NCI-H460 (cell line): ENCODE measurements at places on chromosomes 5 and 9.

DNA sequence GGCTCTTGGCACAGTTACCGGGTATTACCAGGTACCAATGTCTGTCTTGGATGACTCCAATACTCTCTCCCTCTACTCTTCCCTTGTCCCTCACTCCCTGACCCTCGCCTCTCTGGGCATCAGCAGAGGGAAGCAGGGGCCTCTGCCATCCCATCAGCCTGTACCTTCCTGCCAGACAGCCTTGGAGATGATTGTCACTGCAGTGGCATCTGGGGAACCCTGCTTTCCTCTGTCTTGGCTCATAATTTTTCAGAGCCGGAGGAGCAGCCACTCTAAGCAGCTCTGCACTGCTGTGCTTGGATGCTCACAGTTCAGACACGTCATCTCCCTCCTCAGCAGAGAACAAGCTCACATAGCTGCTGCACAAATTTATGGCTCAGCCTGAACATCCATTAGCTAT, 274.1 kb downstream of the SMARCA2 start:
- DNase-seq = no peak

DNA sequence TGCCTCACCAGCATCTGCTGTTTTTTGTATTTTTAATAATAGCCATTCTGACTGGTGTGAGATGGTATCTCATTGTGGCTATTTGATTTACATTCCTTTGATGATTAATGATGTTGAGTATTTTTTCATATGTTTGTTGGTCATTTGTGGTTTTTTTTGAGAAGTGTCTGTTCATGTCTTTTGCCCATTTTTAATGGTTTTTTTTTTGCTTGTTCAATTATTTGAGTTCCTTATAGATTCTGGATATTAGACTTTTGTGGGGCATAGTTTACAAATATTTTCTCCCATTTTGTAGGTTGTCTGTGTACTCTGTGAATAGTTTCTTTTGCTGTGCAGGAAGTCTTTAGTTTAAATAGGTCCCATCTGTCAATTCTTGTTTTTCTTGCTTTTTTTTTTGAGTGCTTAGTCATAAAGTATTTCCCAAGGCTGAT, 148.1 kb downstream of the NPR3 start:
- no peak for DNase-seq

DNA sequence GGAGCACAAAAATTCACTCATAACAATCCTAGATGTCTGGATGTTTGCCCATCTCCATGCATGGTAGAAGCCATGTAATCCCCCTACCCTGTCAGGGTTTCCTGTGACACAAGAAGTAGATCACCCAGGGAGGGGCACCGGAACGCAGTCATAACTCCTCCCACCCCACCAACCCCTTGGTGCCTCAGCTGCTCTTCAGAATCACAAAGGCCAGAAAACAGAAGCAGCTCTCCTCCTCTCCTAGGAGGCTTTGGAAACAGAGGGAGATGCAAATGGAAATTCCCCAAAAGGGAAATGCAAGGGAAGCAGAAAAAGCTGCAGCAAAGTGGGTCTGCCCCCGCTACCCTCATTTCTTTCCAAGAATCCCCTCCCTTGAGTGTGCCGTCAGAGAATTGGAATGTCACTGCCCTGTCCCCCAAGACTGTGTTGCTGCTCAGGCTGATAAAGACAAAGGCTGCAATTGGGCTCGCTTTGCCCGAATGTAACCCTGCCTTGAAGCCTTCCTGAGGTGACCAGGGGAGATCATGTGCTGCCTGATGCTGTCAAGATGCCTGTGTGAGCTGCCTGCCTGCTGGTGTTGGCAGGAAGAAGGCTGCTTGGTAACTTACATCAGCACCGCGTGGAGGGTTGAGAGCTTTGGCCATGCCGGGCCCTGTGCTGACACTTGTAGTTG, 65.5 kb upstream of the ABCA1 start:
- no peak for DNase-seq

- DNase-seq = no peak
Measured at GRCh38 chr5:61311056-61311610, 20.9 kb upstream of the ZSWIM6 start.

DNA sequence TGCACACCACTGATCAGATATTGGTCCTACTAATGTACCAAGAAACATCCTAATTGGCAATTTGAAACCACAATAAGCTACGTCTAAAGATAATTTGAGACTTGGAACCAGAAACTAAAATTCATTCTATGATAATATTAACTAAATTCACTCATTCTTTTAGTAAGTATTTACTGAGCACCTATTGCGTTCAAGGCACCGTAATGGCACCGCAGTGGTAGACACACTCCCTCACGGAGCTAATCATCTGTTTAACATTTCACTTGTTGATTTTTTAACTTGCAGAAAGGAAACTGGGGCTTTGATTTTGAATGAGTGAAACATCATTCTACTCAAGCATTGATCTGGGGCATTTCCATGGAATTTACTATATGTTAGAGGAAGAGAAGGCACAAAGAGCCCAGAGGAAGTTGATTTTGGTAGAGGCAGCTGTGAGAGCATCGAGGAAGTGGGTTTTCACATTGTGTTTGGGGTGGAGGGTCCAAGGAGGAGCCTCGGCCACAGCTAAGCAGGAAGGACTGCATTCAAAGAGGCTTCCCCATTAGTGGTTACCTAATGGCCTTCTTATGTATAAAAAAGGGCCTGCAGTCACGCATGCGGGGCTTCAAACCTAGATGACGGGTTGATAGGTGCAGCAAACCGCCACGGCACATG, 7.1 kb downstream of the RAPGEF1 start:
- no peak for DNase-seq

- DNase-seq = no peak
Measured at GRCh38 chr5:127938746-127939145, 144.8 kb upstream of the SLC12A2 start.

DNA sequence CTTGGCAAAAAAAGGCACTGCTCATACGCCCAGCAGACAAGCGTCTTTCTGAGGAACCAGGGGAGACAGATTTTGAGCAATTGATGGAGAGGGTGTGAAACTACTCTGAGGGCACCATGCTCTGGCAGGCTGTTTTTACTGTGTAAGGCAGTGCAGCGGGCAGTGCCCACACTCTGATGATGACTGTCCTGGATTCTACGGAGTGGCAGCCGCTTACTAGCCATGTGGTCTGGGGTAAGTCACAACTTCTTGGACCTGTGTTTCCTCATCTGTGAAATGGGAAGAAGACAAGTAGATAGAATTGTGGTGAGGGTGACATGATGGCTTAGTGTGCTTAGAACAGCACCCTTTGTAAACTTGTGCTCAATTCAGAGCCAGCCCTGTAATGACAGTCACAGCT, 38.8 kb downstream of the FABP6 start:
- DNase-seq = no peak

DNA sequence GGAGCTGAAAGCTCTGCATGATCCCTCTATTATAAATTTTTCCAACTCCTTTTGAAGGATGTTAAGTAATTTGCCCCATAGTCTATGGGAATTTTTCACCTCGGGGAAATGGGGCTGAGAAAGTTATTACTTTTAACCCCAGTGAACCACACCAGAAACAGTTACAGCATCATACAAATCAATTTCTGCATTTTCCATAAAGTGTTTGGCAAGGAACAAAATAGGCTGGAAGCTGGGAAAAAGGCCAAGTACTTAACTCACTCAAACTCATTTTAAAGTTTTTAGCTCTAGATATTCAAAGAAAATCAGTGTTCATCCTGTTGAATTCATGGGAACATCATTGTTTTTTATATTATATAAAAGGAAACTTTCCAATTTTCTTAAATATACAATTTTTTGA, 160.9 kb downstream of the SH3GL2 start:
- DNase-seq = no peak

GRCh38 chr5:74174366-74174765, 466.2 kb downstream of the ENC1 start:
- no peak for DNase-seq

- DNase-seq = peak; percentile 4
Measured at GRCh38 chr5:152246401-152246800, 158.7 kb downstream of the NMUR2 start.

- DNase-seq = no peak
Measured at GRCh38 chr5:35160486-35161116, 69.7 kb downstream of the PRLR start.

- no peak for DNase-seq
Measured at GRCh38 chr5:145407300-145408047, 427.7 kb downstream of the PRELID2 start.

- no peak for DNase-seq
Measured at GRCh38 chr5:135467051-135467625, 15.0 kb upstream of the TIFAB start.

GRCh38 chr9:97284798-97285197, 22.7 kb upstream of the CCDC180 start:
- DNase-seq = no peak

DNA sequence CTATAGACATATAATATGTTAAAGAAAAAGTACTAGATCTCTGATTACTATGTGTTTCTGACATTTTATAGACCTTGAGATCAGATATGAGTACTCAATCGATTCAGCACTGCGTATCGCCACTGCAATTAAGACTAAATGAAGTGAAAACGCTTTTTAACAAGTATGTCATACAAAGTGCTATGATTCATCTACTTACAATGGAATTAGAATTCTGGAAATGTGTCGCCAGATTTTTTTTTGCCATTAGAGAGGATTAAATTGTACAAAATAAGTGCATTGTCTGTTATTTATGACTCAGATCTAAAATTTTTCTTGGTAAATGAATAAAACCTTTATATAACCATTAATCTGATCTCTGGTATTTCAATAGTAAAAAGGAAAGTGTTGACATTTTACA, 20.0 kb upstream of the AGGF1 start:
- DNase-seq = no peak

GRCh38 chr5:34584165-34584564, 72.0 kb upstream of the RAI14 start:
- no peak for DNase-seq

GRCh38 chr9:88187631-88188030, 49.4 kb upstream of the SPATA31C2 start:
- no peak for DNase-seq

GRCh38 chr9:76883341-76883855, 22.5 kb downstream of the PRUNE2 start:
- DNase-seq = no peak

GRCh38 chr5:88172847-88173758, 95.5 kb downstream of the TMEM161B start:
- no peak for DNase-seq

- no peak for DNase-seq
Measured at GRCh38 chr9:126663661-126664072, 49.9 kb downstream of the LMX1B start.

DNA sequence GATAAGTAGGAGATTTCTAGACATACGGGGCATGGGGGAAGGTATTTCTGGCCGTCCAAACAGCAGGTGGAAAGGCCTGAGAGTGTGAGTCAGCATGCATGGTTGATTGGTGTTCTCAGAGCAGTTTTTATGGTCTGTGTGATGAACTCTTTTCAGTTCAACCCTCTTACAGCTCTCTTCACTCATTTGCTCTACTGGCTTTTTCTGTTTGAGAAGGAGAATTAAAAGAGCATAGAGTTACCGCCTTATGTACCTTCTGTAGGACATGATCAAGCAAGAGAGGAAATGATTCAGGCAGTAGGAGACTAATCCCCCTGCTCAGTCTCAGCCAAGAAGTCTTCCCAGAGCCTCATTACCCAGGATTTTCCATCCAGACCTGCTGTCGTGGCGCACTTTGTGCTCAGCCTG, 92.4 kb downstream of the PRDM6 start:
- DNase-seq = no peak

DNA sequence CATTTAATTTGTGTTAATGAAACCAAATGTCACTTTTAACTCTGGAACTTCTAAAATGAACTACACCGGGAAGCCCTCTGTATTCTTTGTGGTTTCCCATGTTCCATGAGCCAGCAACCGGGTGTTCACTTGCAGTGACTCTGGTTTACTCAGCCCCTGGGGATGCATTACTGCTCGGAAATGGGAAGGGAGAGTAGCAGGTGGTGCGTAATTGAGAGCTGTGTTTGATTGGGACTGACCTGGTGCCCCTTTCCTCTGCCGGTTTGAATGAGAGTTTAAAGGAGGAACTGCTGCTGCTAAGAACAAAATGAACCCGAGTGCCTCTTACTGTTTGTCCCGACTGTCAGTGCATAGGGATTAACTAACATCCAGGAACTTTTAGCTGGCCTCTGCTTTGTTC, 100.1 kb upstream of the DHFR start:
- DNase-seq = no peak

- DNase-seq = no peak
Measured at GRCh38 chr9:23229890-23230317, 596.1 kb downstream of the ELAVL2 start.

DNA sequence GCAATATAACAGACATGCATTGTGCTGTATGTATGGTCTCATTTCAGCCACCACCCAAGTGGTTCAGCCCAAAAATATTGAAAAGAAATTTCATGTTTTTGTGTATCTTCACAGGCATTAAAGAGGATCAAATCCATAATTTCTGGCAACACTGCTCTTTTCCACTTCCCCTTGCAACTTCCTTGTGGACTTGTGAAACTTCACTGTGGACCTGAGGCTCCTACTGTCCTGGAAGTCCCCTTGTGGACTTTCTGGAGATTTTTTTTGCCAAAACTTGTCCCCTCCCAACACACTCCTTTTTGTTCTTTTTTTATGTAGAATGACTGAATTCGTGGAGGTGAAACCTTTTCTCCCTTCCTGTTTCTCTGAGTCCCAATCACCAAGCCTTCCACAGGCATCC, 14.3 kb downstream of the OTULINL start:
- DNase-seq = no peak

DNA sequence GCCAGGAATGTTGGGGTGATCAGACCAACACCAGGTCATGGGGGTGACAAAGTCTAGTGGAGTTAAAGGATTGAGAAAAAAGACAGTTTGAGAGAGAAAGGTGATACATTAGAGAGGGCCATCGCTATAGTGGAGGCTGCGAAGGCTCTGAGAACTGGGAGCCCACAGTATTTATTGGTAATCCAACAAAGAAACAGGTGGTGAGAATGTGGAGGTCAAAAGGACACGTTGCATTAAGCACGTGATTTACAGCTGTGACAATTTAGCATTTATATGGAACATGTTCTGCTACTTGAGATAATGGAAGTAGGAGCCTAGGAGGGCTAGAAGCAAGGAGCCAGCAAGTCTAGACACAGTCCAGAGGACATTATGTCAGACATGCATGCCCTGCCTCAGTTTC, 2086.5 kb upstream of the C9orf72 start:
- DNase-seq = no peak

- DNase-seq = no peak
Measured at GRCh38 chr5:161299053-161299452, 247.5 kb downstream of the GABRB2 start.

- peak; percentile 45 for DNase-seq
Measured at GRCh38 chr5:51380603-51381207, 2.5 kb upstream of the ISL1 start.

DNA sequence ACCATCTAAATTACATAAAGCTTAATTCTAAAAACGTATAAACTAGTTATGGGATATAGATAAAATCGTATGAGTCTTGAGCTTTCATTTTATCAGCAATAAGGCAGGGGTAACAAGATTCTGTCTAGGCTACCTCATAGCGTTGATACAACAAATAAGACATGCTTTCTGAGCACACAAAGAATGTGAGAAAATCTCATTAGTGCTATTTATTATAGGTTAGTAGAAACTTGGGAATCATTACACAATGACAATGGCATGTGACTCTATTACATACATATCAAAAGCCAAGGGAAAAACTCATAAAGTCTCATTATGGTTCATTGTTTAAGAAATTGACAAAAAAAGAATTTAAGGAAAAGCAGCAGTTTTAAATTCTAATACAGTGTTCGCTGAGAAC, 448.6 kb downstream of the PLK2 start:
- no peak for DNase-seq

GRCh38 chr5:141747152-141748141, 65.4 kb upstream of the ARAP3 start:
- DNase-seq = no peak

GRCh38 chr5:164998590-164998989, 1493.2 kb downstream of the MAT2B start:
- DNase-seq = no peak

- no peak for DNase-seq
Measured at GRCh38 chr5:64180661-64181343, 15.2 kb downstream of the RNF180 start.
